Ureter (tissue), 1 donor: ENCODE measurements at places on chromosomes 16 and 17. TPM values are rescaled to one million over a fixed set of nuclear protein-coding genes. Genes with fewer than 3 reads are reported as not detected.

The ATP2C2 gene
- 33.2 TPM for total RNA-seq

- no peak for DNase-seq
Observed at GRCh38 chr17:11278186-11278991, 37.4 kb downstream of the SHISA6 start.

The PDPR gene
- total RNA-seq: 47.4 TPM

GRCh38 chr17:70292366-70292765, 123.0 kb downstream of the KCNJ2 start:
- no peak for DNase-seq
